ENCODE measurements at places on chromosomes 3 and 15.

DNA sequence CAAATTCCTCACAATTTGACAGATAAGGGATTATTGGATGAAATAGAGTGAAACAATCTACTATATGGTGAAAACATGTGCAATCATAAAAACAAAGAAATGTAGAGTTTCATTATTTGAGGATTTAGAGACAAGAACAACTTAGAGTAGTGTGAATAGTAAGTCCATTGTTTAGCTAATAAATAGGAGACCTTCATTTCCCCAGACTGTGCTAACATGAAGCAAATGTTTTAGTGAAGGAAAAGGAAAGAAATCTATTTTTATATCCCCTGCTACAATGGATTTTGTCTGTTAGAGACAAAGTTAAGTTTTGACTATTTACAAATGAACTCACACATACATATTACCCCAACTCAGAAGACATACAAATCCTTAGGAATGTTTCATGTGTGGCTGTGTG, 77.8 kb downstream of the EFL1 start:
- no peak for DNase-seq

DNA sequence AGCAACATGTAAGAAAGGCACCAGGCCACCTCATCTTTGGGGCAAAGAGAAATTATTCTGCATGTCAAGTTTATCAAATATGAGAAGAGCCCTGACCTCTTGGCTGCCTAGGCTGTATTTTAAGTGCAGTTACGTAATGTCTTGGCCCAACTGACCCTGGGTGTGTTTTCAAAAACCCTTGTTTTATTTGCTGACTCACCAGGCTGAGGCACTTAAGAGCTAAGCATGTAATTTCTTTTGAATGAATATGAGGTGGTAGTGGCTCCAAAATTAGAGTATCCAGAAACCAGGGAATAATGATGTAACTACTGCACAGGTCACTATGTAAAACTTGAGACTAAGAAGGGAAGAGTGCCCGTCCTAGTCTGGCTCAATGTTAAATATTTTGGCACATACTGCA, 24.3 kb downstream of the PGPEP1L start:
- no peak for DNase-seq

GRCh38 chr3:77323626-77324025, 283.7 kb downstream of the ROBO2 start:
- no peak for DNase-seq

- no peak for DNase-seq
Measured at GRCh38 chr3:71355862-71356261, 227.7 kb downstream of the FOXP1 start.

GRCh38 chr15:26983822-26984221, 12.8 kb downstream of the GABRG3 start:
- no peak for DNase-seq

DNA sequence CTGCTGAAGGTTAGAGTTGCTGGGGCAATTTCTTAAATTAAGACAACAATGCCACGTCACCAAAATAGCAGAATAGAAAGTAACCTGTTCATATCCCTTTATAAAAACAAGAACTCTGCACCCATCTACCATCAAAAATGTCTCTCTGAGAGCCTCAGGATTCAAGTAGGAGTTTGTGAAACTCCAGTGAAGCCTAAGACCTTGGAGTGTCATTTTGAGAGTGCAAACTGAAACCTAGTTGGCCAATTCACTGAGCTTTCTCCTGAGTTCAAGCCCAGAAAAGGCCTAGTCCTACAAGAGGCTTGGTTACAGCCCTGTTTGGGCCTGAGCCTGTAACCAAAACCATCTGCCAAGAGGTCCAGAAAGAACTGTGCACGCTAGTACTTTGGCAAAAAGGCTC, 335.1 kb downstream of the EFHB start:
- no peak for DNase-seq
